DMS79 (cell line): ENCODE measurements at places on chromosomes 2 and 18.

DNA sequence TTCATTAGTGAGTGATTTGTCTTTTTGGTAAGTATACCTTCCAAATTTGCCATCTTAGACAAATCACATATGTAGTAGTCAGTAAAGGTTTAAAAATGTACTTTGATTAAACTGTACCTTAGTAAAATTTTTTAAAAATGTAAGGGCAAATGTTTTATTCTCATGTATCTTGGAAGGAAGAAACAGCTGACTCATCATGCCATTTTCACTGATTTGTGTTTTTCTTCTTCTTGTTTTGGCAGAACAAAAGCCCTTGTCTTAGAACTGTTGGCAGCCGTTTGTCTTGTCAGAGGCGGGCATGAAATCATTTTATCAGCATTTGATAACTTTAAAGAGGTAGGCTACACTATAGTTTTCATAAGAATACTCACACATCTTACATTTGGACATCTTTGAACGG lies 136.5 kb downstream of the PRPF40A start:
- DNase-seq = no peak

DNA sequence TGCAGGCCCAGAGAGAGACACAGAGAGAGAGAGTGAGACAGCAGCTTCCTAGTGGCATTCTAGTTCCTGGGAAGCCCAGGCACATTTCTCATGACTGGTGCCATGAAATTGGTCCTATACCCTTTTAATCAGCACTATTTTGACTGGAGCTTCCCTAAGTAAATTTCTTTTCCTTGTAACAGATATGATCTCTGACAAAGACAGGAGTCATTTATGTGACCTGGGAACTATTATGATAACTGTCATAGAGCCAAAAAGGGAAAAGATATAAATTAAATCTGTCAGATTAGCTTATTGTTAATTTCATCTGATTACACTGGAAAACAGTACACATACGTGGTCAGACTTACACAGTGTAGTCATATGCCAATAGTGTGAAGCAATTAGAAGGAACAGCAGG lies 161.3 kb upstream of the HNRNPA3 start:
- no peak for DNase-seq

DNA sequence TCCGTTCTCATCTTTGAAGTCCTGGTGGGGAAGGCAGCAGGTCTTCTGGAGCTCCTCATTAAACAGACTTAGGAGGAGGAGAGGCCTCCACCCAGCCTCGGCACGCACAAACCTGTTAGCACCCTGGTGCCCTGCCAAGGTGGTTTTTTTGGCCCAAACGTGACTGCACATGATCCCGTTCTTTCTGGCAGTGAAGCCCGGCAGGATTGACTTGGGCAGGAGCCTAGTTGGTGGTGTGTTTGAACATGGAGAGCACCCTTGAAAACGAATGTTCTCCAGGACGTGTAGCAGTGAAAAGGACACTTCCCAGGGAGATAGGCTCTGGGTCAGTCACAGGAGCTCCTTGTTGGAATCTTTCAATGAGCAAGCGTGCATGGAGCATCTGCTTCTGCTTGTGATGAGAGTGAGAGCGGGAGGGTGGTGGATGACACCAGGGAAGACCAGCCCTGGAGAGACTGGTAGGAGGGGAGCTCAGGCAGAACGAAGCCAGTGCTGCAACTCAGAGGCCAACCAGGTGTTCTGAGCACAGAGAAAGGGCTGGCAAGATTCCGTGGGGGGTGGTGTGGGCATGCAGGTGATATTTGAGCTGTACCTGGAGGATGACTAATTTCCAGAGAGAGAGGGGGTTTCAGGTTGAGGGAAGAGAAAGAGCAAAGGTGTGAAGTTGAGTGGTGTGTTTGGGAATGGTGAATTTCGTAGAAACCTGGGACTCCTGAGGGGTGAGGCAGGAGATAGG lies 73.8 kb downstream of the TANC1 start:
- no peak for DNase-seq

GRCh38 chr2:60976256-60976850 lies 41.2 kb upstream of the PEX13 start:
- no peak for DNase-seq

DNA sequence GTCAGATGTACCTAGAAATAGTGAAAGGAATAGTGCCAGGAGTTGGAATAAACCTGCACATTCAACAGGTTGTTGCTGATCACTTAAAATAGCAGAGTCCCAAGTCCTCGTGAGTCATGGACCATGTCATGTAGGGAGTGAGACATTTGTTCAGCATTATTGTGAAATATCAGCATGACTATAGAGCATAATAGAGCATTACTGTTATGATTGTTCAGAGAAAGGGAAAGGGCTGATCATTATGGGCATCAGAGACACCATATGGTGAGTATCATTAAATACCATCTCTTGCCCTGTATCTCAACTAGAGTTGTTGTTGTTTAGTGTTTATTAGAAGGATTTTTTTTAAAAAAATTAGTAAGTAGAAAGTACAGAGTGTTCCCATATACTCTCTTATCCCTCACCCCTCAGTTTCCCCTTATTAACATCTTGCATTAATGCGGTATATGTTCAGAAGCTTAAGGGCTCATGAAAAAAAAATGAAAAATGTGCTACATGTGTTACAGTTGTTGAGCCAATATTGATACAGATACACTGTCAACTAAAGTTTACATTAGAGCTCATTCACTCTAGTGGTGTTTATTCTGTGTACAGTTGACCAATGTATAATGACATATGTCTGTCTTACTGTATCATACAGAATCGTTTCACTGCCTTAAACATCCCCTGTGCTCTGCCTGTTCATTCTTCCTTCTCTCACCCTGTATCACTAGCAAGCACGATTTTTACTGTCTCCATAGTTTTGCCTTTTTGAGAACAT lies 5.7 kb downstream of the ELAC1 start:
- no peak for DNase-seq

- no peak for DNase-seq
Observed at GRCh38 chr18:7195266-7195665, 35.6 kb upstream of the LRRC30 start.

DNA sequence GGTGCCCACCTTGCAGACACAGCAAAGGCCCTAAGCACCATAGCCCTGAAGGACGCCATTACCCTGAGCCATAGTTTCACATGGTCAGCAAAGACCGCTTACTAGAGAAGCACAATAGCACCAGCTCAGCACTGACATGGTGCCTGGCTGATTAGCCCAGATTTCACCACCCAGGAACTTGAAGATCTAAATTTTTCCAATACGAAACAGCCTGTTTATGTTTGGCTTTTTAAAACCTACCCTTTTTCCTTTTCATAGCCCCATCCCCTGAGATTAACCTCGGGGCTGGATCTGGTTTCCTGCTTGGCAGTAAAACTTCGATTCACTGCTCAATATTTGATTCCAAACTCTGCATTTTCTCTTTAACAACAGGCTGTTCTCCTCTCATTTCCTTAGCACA lies 158.5 kb upstream of the PID1 start:
- DNase-seq = no peak

GRCh38 chr18:49400398-49401072 lies 59.9 kb downstream of the DYM start:
- DNase-seq = no peak

DNA sequence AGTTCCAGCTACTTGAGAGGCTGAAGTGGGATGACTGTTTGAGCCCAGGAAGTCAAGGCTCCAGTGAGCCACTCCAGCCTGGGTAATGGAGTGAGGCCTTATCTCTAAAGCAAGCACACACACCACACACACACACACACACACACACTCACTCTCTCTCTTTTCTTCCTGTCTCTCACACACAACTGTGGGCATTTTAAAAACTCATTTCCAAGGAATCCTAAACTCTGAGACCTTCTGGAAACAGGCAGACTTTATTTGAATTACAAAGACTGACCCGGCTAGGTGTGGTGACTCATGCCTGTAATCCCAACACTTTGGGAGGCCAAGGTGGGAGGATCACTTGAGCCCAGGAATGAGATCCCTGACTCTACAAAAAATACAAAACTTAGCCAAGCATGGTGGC lies 21.3 kb downstream of the WDSUB1 start:
- DNase-seq = no peak

GRCh38 chr2:147546109-147546508 lies 298.7 kb upstream of the ACVR2A start:
- no peak for DNase-seq

DNA sequence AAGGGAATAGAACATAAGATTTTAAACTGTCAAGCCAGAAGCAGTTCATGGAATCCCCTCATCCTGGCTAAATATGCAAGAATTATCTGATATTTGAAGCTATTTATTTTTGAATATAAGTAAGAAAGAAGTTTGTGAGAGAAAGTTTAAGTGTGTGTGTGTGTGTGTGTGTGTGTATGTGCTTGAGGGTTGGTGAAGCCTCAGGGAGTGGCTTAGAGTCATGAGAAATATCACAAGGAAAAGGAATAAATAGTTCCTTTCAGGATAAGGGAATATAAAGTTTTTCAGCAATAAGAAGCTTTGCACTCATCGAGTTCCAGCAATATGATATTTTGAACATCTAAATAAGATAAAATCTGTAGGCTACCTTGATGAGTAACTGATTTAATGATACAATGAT lies 359.6 kb downstream of the MEIS1 start:
- no peak for DNase-seq

DNA sequence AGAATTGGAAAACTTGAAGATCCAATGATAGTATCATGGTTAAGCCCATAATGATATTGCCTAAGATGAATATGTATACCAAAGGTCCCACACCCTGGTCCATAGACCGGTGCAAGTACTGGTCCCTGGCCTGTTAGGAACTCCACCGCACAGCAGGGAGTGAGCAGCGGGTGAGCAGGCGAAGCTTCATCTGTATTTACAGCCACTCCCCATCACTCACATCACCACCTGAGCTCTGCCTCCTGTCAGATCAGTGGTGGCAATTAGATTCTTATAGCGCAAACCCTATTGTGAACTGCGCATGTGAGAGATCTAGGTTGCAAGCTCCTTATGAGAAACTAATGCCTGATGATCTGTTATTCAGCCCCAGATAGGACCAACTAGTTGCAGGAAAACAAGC lies 402.4 kb downstream of the EPHA4 start:
- DNase-seq = no peak

GRCh38 chr2:190572246-190572645 lies 37.7 kb upstream of the NEMP2 start:
- DNase-seq = no peak

GRCh38 chr2:194465641-194466040 lies 1191.4 kb upstream of the SLC39A10 start:
- no peak for DNase-seq

- DNase-seq = no peak
Observed at GRCh38 chr2:225122007-225122406, 79.7 kb upstream of the DOCK10 start.

DNA sequence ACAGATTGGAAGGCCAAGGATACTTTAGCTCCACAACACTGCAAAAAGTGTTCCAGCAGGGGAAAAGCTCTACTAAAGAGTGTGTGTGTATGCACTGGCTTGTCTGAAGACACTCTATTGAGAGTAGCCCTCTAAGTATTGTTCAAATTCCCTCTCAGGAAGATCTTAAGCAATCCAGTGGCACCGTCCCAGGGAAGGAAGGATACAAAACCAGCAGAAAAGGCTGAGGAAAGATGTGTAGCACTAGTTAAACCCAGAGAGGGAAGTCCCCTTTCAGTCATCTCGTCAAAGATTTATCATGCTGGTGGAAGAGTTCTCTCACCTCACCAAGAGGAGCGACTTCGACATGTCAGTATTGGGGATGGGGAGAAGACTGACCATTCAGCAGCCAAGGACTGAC lies 50.5 kb downstream of the DHRS9 start:
- DNase-seq = no peak

DNA sequence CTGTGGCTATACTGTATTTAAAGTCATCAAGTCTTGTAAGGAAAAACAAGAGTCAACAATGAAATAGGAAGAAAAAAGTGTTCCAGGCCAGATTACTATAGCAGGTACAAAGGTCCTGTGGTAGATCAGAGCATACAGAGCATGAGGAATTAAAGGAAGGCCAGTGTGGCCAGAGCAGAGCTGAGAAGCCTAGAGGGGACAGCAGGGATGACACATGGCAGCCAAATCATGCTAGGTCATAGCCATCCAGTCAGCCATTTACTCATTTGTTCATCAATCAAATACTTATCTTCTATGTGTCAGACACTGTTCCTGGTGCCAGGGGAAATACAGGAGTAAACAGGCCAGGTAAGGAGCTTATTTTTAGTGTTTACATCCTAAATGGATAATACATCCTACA lies 24.3 kb downstream of the ADD2 start:
- DNase-seq = no peak

DNA sequence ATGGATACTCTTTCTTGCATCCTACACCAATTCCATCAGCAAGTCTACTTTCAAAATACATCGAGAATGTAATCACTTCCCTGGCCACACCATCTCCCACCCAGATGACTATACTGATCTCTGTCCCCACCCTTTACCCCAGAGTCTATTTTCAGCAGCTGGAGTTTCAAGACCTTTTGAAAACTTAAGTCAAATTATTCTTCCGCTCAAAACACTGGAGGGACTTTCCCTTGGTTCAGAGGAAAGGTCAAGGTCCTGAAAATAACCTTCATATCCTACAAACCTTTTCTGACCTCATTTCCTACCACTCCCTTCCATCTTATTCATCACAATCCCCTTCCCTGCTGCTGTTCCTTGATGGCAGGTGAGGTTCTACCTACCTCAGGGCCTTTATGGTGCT lies 58.8 kb upstream of the LYPD6 start:
- DNase-seq = no peak

DNA sequence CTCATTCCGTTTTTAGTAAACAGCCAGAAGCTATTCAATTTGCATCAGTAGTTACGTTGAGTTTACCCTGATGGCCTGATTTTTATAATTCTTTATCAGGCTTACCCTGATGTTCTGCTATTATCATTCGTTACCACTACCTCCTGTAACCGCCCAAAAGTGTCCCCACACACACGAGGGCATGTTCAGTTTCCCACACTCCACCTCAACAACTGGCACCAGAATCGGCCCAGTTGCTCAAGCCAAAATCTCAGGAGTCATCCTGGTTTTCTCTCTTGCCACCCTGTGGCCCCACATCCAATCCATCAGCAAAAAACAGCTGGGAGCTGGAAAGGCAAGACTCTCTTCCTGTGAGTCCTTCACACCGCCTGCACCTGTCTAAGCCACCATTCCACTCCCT lies 102.9 kb upstream of the RAB6C start:
- DNase-seq = no peak

- DNase-seq = no peak
Observed at GRCh38 chr2:232973011-232973735, 39.9 kb downstream of the NGEF start.

- DNase-seq = no peak
Observed at GRCh38 chr2:10385501-10385900, 62.6 kb downstream of the ODC1 start.

GRCh38 chr18:68738564-68738963 lies 23.7 kb upstream of the TMX3 start:
- DNase-seq = no peak
